ENCODE measurements at places on chromosomes 3 and 15.

- DNase-seq = no peak
Measured at GRCh38 chr15:63408524-63408923, 26.9 kb upstream of the CA12 start.

DNA sequence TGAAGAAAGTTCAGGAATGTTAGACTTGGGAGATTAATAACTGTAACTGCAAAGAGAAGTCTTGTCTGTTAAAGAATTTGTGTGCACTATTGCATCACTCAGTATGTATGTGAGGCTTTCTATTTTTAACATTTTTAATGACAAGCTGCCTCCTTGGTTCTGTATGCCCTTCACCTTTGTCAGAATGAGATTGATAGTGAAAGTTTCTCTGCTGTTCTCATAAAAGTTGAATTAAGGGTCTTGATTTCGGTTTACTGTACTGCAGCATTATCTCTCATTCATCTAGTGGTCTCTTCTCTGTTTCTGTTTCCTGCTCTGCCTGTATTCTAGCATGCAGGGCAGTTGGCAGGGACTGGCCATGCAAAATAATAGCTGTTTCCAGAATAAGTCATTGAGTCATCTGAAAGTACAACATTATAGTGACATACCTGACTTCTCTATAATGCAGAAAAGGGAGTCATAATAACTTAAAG lies 454.9 kb downstream of the IL5RA start:
- no peak for DNase-seq

DNA sequence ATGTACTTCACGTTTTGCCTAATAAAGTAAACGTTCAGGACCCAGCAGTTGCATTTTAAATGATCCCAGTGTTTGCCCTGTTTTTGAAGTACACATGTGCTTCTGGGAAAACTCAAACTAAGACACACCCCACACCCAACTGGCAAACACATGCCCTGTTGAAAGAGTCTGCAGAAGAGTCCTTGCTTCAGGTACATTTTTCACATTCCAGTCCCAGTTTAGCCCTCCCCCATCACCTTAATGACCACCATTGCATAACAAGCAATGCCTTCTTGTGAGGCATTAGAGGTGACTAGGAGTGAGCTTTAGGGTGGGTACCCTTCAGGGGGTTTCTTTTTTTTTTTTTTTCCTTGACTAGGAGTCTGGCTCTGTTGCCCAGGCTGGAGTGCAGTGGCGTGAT lies 322.3 kb downstream of the CNTN4 start:
- DNase-seq = no peak

DNA sequence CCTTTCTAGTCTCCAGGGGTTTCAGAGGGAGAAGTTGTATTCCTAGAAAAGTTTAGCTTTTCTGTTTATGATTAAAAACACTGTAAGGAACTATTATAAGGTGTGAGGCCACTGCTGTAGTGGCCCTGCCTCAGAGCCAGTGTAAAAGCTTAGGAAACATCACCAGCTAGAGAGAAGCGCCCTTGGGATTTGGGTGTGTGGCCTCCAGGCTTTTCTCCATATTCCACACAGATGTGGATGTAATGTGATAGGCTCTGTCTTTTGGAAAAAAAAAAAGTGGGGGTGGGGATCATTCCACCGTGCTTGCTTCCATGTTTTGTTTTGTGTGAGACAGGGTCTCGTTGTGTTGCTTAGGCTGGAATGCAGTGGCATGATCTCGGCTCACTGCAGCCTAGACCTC lies 13.9 kb downstream of the SEC61A1 start:
- no peak for DNase-seq

- no peak for DNase-seq
Measured at GRCh38 chr3:106305127-106305526, 436.3 kb upstream of the CBLB start.

DNA sequence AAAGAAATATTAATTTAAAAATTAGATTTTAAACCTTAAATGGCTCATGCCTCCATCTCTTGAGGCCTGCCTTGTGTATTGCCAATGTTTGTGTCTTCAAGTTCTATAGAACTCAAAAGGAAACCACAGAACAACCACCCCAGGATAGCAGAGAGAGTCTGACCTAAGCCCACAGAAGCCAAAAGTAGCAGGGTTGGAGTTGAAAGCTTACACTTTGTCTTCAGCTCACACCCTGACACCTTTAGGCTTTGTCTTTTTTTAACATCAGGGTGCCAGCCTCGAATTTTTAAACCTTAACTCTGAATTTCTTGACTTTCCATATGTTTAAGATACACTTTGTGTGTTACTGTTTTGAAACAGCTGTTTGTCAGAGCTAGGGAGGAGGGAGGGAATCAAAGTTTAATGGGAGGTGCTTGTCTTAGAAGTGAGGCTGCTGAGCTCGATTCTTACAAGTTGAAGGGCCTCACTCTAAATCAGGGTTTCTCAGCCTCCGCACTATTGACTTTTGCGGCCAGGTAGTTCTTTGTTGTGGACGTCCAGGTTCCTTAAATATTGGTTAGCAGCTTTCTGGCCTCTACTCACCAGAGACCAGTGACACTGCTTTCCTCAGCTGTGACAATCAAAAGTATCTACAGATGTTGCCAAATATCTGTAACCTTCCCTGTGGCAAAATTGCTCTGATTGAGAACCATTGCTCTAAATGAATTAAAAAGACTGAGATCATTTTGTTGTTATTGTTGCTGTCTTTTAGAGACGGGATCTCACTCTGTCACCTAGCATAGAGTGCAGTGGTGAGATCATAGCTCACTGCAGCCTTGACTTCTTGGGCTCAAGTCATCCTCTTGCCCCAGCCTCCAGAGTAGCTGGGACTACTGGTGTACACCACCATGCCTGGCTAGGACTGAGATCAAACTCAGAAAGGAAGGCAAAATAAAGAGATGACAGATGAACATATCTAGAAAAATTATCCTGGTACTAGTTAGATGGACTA lies 139.2 kb upstream of the EOMES start:
- no peak for DNase-seq

- no peak for DNase-seq
Measured at GRCh38 chr15:94893091-94893490, 661.7 kb downstream of the MCTP2 start.

Measured in stimulated activated CD4-positive, alpha-beta T cell treated with anti-CD3 and anti-CD28 coated beads, Interleukin-1b, Interleukin-23, amount 100 ng/mL, for 4 hours (primary cell).